Activated T-cell treated with anti-CD3 and anti-CD28 coated beads for 1 hour (primary cell): ENCODE measurements at places on chromosomes 11 and 22.

DNA sequence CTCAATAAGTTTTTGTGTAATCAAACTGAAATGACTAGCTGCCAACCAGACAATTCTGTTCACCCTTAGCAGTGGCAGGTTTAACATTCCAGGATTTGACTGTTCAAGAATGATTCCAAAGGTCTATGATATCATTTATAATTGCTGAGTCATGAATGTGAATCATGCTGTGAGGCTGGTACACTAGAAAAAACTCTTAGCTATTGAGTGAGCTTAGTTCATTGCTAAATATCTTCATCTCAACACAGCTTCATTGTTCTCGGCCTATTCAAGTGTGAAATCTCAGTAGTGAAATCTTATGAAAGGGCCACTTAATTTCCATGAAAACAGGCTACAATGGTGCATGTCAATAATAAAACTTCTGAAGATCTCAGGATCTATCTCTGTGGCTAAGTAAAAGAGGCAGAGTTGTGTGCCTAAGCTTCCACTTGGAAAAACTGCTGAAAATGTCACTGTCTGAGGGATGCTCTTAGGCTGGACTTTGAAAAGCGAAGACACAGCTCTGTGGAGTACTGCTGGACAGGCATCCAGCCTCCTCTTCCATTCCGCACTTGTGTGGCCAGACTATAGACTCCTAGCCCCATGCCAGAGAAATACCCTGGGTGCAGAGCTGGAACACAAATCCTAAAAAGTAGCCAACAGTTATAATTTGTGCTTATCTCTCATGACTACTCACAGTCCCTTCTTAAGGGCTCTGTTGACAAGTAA, 12.8 kb downstream of the AQP11 start:
- no peak for DNase-seq

- DNase-seq: no peak
Observed at GRCh38 chr22:19843857-19844376, 10.8 kb downstream of the GNB1L start.

- no peak for DNase-seq
Observed at GRCh38 chr11:2911785-2912391, 17.3 kb downstream of the PHLDA2 start.

GRCh38 chr11:13423372-13423771, 39.6 kb downstream of the BTBD10 start:
- no peak for DNase-seq

DNA sequence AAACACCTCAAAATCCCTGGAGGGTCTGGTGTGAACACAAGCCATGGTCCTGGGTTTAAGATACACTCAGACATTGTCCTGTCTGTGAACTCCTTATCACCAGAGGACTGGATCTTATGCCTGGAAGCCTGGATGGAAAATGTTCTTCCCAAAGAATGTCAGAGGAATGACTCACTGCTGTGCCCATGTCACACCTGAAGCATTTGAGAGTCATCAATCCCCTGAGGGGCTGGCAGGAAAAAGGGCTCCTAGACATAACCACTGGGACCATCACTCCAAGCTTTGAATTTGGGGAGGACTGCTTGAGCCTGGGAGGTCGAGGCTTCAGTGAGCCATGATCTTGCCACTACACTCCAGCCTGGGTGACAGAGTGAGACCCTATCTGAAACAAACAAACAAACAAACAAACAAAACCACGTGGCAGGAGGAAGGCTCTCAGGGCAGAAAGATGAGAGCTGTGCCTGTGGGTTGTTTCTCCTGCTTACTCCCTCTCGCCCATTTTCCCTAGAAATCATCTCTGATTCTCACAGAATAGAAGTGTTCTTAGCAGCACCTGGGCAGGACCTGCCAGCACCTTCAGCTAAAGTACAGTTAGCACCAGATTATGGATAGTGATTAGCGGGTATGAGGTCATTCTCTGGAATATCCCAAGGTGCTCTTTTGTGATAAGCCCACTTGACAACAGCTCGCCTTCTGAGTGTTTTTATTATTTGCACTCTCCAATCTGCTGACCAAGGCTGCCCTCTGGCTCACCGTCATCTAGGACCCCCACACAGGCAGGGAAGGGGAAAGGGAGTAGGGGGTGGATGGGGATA, 11.9 kb upstream of the PRG2 start:
- DNase-seq: no peak

DNA sequence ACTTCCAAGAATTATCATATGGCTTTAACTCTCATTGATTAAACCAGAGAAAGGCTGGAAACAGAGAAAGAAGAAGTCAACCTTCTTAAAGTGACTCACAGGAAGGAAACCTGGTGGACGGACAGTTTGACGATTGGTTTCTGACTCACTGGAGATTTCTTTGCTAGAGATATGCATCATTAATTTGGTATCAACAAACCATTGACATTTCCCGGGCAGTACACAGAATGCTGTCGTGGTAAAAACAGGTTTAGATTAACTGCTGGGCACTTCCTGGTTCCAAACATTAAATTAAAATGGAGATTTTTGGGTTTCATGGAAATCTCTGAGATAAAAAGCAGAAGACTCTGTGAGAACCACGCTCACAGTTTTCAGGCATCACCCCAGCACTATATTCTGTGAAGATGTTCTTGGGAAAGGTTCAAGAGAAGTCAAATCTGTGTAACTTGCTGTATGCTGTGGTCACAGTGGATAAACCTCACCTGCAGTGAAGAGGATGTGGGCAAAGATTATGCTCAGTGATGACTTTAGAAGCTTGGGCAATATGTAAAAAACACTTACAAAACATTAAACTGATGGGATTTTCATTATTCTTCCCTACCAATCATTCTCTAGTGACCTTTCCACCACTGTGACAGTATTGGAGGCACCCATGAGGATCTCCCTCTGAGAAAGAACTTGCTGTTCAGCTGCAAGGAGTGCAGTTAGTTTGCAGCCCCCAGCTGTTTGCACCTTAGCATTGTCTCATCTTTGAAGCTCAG, 61.1 kb upstream of the CD44 start:
- DNase-seq: no peak

- DNase-seq: no peak
Observed at GRCh38 chr22:26586556-26587325, 3.2 kb downstream of the TPST2 start.

- no peak for DNase-seq
Observed at GRCh38 chr11:35005141-35005780, 88.8 kb downstream of the PDHX start.

- DNase-seq: no peak
Observed at GRCh38 chr11:43952401-43953342, 10.2 kb downstream of the C11orf96 start.

GRCh38 chr11:199782-200181, 6.9 kb downstream of the SCGB1C1 start:
- DNase-seq: no peak

- DNase-seq: no peak
Observed at GRCh38 chr22:50268655-50269113, 1.5 kb downstream of the MAPK11 start.

- DNase-seq: no peak
Observed at GRCh38 chr11:83299681-83300080, 13.5 kb upstream of the CCDC90B start.

GRCh38 chr11:65433657-65434056, 11.1 kb downstream of the NEAT1 start:
- DNase-seq: no peak
